Calu3 (cell line): ENCODE measurements at places on chromosomes 16 and 17. TPM values are rescaled to one million over a fixed set of nuclear protein-coding genes. Genes with fewer than 3 reads are reported as not detected.

The KRT32 gene
- not detected in 2 replicates for total RNA-seq

- peak within 1 kb of the TSS; percentile 55 for H3K27ac ChIP-seq
- DNase-seq, result peak; percentile 99
- peaks cover 29% of the 10 kb centered on the region for H3K36me3 ChIP-seq
- peak within 1 kb of the TSS; percentile 73 for H3K4me3 ChIP-seq
These were observed at the start of gene GRB2 for GRCh38 chr17:75405365-75406221. TSS of gene GRB2 (minus strand) at chr17:75405678. CDS start at chr17:75393628, 12,050 bp downstream.

GRCh38 chr16:4334724-4335495 is 16.2 kb downstream of the PAM16 start:
- H3K4me3 ChIP-seq, result no peak overlapping the region
- no peaks in the 10 kb centered on the region for H3K4me1 ChIP-seq
- no peaks in the 10 kb centered on the region for H3K27me3 ChIP-seq
- DNase-seq, result no peak
- no peak overlapping the region for H3K27ac ChIP-seq
- peaks cover 53% of the 10 kb centered on the region for H3K36me3 ChIP-seq

DNA sequence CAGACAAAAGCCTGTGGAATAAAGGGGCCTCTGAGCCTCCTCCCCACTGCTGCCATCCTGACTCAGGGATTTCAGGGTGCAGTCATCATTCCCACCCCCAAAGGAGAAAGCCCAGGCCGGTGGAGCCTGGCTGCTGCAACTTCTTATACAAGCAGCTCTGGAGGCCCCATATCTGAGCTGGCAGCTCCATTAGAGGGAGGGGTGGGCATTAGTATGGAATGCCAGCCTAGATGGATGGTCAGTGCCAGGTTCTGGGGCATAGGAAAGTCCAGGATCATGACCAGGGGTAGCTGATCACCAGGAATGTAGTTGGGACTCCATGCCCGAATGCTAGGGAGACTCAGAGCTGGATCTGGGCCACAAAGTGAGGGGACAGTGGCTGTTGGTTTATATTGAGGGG is 581.0 kb downstream of the KCNJ18 start:
- H3K36me3 ChIP-seq, result no peaks in the 10 kb centered on the region
- DNase-seq, result no peak
- no peaks in the 10 kb centered on the region for H3K27me3 ChIP-seq
- no peak overlapping the region for H3K27ac ChIP-seq
- no peaks in the 10 kb centered on the region for H3K4me1 ChIP-seq

DNA sequence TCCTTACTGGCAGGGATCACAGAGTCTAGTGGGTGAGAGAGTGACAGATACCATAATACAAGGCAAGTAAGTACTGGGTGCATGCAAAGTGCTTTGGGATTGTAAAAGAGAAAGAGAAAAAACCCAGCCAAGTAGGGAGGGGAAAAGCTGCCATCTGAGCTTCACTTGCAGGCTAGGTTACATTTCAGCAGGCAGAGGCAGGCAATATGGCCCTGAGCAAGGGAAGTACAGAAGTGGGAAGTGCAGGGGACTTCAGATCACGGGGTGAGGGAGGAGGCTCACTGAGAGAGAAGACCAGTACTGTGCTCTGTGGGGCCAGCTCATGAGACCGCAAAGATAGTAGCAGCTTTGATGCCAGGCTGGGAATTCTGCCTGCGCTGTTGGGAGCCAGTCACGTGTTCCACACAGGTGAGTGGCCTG is 230.6 kb downstream of the MSI2 start:
- H3K27ac ChIP-seq, result no peak overlapping the region
- H3K4me3 ChIP-seq, result no peak overlapping the region
- no peaks in the 10 kb centered on the region for H3K27me3 ChIP-seq

The TBC1D3 gene
- total RNA-seq, result not detected in 2 replicates

The ATPAF2 gene
- 17.7 and 19.6 TPM in 2 replicates for total RNA-seq

DNA sequence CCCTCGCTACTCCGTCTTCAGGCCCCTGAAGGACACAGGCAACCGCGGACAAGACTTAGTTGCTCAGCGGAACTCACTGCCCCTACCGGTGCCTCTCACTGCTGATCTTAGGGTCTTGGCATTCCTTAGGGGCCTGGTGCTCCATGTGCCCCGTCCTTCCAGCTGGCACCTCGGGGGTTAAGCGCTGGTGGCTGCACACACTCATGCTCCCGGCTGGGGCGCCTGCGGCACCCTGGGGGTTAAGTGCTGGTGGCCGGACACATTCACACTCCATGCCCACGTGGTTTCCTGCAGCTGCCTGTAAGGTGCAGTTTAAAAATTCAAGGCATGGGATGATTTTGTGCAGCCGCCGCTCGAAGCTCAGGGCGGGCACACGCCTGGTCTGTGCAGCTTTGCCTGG is 45.1 kb downstream of the BAIAP2 start:
- no peaks in the 10 kb centered on the region for H3K27me3 ChIP-seq
- H3K4me1 ChIP-seq, result no peaks in the 10 kb centered on the region
- H3K27ac ChIP-seq, result no peak overlapping the region
- no peak for DNase-seq
- H3K4me3 ChIP-seq, result no peak overlapping the region

The EPOP gene
- total RNA-seq, result 15.3 and 20.9 TPM in 2 replicates

GRCh38 chr17:32289471-32290070 is 23.9 kb downstream of the RHBDL3 start:
- no peak overlapping the region for H3K27ac ChIP-seq
- H3K4me3 ChIP-seq, result no peak overlapping the region

DNA sequence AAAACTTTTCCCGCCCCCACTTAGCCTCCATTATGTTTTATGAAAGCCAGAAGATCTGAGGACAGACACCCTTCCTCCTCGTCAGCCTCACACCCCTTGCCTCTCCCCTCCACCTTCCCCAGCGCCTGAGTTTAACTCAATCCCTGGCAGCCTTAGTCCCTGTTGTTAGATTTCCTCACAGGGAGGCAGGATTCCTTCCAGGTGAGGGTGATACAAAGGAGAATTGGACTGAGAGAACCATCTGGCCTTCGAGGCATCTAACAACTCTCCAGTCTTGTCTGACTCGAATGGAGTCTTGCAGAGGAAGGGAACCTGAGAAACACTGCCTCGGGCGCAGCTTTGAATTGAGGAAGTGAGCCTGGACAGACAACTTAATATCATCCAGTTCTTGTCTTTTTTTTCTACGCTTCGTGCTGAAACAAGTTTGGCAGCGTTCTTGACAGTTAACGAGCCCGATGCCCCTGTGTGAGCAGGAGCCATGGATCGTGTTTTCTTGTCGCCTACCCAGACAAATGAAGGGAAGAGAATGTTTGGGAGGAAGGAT is 1.3 kb upstream of the ZNF768 start:
- H3K4me1 ChIP-seq, result peaks cover 20% of the 10 kb centered on the region
- no peak for DNase-seq
- peak overlapping the region; percentile 83 for H3K4me3 ChIP-seq
- H3K27ac ChIP-seq, result peak overlapping the region; percentile 76

DNA sequence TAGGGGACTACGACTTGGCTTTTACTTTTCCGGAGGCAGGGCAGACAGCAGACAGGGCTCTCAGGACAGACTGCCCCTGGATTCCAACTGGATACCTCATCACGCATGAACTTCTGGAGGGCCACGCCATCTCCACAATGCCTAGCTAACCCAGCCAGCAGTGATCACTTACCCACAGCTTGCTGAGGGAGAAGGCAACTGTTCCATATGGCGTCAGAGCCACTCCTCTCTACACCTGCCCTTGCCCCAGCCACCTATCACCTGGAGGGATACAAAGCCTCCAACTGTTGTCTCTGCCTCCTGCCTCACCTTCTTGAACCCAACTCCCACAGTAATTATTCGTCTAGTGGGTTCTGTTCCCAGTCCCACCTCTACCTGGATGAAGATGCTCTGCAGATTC is 8.8 kb downstream of the MYO19 start:
- peaks cover 87% of the 10 kb centered on the region for H3K36me3 ChIP-seq
- H3K27ac ChIP-seq, result no peak overlapping the region
- no peak for DNase-seq
- no peak overlapping the region for H3K4me3 ChIP-seq
- no peaks in the 10 kb centered on the region for H3K27me3 ChIP-seq

The NDEL1 gene
- total RNA-seq, result 40.5 and 40.8 TPM in 2 replicates

DNA sequence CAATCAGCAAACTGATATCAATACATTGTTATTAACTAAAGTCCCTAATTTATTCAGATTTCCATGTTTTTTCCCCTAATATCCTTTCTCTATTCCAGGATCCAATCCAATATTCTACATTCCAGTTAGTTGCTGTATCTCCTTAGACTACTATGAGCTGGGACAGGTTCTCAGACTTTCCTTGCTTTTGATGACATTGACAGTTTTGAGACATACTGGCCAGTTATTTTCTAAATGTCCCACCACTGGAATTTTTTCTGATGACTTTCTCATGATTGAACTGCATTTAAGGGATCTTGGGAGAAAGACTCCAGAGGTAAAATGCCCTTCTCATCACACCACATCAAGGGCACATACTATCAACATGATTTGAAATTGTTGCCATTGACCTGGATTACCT is 177.1 kb upstream of the MAF start:
- H3K27me3 ChIP-seq, result peaks cover under 1% of the 10 kb centered on the region
- no peaks in the 10 kb centered on the region for H3K36me3 ChIP-seq
- peaks cover 8% of the 10 kb centered on the region for H3K4me1 ChIP-seq

GRCh38 chr16:26396511-26397235 is 670.1 kb upstream of the C16orf82 start:
- H3K4me3 ChIP-seq, result no peak overlapping the region
- H3K27ac ChIP-seq, result no peak overlapping the region
- no peaks in the 10 kb centered on the region for H3K36me3 ChIP-seq
- H3K4me1 ChIP-seq, result no peaks in the 10 kb centered on the region
- H3K27me3 ChIP-seq, result no peaks in the 10 kb centered on the region

DNA sequence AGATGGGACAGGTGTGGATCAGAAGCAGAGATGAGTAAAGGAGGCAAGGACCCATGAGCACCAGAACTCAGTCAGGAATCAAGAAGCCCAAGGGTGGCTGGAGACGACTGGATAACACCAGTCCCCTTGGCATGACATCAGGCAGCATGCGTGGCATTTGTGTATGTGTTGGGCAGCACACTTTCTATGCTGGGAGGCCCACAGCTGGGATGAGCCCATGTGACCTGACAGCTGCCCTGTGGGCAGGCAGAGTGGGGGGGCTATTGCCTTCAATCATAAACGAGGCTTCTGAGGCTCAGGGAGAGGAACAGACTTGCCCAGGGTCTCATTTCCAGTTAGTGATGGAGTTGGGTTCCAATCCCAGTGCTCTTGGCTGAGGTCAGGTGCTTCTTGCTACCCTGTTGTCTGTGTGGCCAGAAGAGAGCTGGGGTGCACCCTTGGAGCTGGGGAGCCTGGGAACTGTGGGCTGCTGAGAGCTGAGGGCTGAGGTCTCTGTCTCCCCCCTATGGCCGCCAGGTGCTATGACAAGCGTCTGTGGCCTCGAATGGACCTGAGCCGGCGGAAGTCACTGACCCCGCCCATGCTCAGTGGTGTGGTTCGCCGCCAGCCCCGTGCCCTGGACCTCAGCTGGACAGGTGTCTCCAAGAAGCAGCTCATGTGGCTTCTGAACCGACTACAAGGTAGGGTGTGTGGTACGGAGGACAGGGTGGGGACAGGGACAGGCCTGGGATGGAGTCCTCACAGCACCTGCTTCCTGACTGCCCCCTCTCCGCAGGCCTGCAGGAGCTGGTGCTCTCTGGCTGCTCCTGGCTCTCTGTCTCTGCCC is 7.1 kb upstream of the ORAI3 start:
- H3K27me3 ChIP-seq, result no peaks in the 10 kb centered on the region
- H3K27ac ChIP-seq, result no peak overlapping the region
- DNase-seq, result peak; percentile 88
- peaks cover 16% of the 10 kb centered on the region for H3K4me1 ChIP-seq
- no peak overlapping the region for H3K4me3 ChIP-seq
- peaks cover 50% of the 10 kb centered on the region for H3K36me3 ChIP-seq

DNA sequence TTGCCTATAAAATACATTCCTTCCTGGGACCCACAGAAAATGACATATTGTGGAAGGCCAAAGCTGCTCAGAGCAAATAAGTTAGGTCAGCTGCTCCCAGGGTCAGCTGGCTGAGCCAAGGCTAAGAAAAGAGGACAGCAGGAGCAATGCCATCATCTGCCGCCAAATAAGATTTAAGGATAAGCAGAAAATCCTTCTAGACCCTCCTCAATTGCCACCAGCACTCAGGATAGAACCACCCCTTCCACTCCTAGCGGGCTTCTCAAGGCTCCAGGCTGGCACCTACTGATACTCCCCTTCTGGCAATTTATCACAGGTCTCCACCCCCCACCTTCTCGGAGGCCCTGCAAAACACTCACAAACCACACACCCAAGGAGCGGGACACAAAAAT is 22.9 kb downstream of the MBTPS1 start:
- no peak for DNase-seq
- no peaks in the 10 kb centered on the region for H3K27me3 ChIP-seq
- peaks cover 50% of the 10 kb centered on the region for H3K36me3 ChIP-seq
- no peak overlapping the region for H3K27ac ChIP-seq
- H3K4me1 ChIP-seq, result peaks cover 9% of the 10 kb centered on the region

DNA sequence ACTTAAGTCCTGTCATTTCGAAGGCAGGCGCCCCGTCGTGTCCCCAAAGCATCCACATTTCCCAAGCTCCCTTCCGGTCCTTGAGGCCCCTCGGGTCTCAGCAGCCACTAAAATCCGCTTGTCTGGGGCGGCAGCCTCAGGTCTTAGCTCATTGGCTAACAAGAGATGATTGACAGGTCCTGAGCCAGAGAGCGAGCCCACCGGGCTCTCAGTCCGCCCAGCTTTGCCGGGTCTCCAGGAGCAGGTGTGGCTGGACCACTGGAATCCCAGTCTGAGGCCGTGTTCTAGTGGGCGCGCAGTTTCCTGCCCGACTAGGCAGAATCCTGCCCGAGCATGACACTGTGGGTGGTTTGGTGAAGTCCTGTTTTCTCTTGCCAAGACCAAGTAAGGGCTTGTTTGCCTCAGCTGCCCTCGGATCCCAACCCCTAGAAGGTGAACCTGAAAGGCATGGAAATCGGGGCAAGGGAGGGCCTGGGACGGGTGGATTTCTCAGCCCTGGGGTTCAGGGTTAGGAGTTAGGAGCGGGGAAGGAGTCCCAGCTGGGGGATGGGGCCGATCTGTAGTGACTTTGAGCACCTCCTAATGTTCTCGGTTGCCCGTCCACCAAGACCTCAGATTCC is 42.8 kb downstream of the MRC2 start:
- H3K36me3 ChIP-seq, result no peaks in the 10 kb centered on the region
- no peak overlapping the region for H3K4me3 ChIP-seq
- no peak for DNase-seq
- no peak overlapping the region for H3K27ac ChIP-seq

The CRISPLD2 gene
- 5.9 and 6.5 TPM in 2 replicates for total RNA-seq

- no peaks in the 10 kb centered on the region for H3K27me3 ChIP-seq
- H3K36me3 ChIP-seq, result no peaks in the 10 kb centered on the region
- no peak overlapping the region for H3K4me3 ChIP-seq
- DNase-seq, result no peak
These were observed 104.8 kb upstream of the NACA2 start for GRCh38 chr17:61695779-61696337.

DNA sequence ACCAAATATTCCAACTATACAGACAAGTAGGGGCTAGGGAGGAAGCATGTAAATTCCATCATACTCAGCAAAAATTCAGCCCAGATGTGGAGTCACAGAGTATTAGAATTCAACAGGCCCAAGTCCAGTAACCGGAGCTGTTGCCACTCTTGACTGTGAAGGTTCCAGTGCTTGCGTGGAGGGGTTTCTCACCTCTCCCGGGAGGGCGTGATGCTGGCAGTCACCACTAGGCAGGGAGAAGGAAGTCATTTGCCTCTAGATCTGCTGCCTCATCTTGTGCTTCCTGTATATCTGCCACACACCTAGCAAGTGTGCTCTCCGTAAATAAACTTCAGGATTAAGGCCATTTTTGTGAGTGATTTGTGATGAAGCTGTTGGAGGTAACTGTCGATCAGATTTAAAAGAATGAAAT is 1.0 kb upstream of the CKLF start:
- peak overlapping the region; percentile 92 for H3K4me3 ChIP-seq
- DNase-seq, result peak; percentile 70
- no peaks in the 10 kb centered on the region for H3K27me3 ChIP-seq
- peaks cover 69% of the 10 kb centered on the region for H3K4me1 ChIP-seq
- H3K27ac ChIP-seq, result peak overlapping the region; percentile 96
